ENCODE measurements at places on chromosomes 11 and 22.

- DNase-seq, result no peak
Observed at GRCh38 chr11:128891913-128892398, 800 bp downstream of the KCNJ5 start.

DNA sequence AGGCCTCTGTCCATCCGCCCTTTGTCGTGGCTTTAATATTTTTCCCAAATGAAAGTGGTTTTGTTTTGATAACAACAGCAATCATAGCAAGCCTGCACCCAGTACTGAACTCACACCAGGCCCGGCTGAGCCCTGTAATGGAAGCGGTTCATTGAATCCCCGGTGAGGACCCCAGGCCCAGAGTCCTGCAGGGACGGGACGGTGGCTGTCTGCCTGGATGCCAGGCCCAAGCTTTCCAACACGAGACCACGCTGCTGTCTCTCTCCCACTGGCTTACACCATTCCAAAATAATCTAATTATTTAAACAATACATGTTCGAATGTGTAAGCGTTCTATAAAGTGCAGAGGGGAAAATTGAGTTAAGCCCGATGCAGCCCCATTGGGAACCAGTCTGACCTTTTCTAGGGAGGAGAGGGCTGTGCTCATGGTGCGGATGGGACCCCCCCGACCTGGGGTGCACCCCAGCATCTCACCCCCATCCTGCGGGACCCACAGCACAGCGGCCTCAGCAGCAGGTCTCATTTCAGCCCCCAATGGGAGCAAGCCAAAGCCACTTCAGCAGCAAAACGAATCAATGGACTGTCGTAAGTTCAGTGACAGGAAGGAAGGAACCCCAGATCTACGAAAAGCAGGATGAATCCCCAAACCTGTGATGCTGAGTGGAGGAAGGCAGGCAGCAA lies 1046.9 kb downstream of the BRD1 start:
- no peak for DNase-seq

DNA sequence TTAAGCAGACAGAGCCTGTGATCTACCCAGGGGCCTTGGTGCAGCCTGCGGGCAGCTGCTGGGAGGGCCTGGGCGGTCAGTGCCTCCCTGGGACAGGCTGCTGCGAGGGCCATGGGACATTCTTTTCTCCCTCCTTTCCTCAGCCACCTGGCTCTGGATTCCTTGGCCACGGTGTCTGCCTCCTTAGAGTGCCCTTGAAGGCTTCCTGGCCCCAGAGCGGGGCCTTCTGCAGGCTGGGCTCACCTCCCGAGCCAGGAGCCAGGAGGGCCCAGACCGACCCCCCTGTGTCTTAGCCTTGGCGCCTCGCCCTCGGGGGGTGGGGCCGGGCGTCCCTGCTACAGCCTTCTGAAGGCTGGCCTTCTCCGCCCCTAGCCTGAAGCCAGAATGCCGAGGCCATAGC lies 231.2 kb downstream of the TBC1D22A start:
- DNase-seq, result no peak

DNA sequence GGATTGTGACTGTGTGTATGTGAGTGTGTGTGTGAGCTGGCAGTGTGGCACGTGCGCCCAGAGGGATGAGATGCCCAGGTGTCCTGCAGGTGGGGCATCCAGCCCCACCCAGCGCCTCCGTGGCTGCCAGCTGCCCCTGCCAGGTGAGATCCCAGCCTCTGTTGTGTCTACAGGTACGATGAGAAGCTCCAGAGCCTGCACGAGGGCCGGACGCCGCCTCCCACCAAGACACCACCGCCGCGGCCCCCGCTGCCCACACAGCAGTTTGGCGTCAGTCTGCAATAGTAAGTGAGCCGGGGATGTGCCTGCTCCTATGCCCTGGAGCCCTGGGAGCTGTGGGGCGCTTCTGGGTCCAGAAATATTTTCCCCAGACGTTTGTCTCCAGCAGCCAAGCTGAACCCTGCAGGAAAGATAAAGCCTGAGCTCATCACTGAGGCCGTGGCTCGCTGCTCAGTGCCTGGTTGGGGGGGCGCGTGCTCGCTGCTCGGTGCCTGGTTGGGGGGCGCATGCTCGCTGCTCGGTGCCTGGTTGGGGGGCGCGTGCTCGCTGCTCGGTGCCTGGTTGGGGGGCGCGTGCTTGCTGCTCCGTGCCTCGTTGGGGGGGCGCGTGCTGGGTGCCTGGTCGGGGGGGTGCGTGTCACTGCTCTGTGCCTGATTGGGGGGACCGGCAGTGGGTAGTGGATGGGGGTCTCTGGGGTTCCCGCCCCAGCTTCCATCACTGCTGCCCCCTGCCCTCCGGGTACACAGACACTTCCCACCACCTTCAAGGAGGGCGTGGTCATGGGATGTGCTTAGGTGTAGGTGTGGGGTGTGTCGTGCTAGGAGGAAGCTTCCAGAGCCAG lies 73.2 kb downstream of the ARHGAP8 start:
- no peak for DNase-seq

- no peak for DNase-seq
Observed at GRCh38 chr11:68872216-68873003, 30.7 kb upstream of the CPT1A start.

- DNase-seq, result no peak
Observed at GRCh38 chr22:49620003-49620556, 207.6 kb downstream of the BRD1 start.

GRCh38 chr11:104152941-104153505 lies 10.9 kb downstream of the PDGFD start:
- no peak for DNase-seq

- DNase-seq, result no peak
Observed at GRCh38 chr22:45754822-45755221, 83.2 kb downstream of the ATXN10 start.

DNA sequence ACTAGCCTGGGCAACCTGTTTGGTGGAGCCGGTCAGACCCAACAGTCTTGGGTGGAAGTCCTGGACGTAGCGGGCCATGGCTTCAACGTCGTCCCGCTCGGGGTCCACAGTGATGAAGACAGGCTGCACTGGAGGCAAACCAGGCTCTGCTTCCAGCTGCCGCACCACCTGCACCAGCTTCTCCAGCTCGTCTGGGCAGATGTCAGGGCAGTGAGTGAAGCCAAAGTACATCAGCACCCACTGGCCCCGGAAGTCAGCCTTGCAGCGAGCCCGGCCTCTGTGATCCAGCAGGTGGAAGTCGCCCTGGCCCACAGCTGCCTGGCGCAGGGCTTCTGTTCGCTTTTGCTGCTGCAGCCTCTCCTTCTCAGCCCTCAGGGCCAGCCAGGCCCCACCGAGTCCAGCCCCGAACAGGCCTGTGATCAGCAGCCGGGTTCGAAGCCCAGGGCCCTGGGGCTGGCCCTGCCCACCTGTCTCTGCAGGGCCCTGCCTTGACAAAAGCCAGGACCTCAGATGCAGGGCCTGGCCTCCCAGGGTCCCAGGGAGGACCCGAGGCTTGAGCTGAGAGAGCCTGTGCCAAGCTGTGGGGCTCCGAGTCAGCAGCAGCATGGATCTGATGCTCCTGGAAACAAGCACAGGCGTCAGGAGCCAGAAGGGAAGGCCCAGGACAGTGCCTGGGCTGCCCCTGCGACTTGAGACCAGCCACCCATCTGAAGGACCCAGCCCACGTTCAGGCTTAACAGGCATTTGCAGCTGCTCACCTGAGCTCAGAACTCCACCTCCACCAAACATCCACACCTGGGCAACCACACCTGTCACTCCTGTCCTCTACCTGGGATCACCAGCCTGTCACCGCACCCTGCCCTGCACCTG lies 1.4 kb downstream of the SCO2 start:
- no peak for DNase-seq

DNA sequence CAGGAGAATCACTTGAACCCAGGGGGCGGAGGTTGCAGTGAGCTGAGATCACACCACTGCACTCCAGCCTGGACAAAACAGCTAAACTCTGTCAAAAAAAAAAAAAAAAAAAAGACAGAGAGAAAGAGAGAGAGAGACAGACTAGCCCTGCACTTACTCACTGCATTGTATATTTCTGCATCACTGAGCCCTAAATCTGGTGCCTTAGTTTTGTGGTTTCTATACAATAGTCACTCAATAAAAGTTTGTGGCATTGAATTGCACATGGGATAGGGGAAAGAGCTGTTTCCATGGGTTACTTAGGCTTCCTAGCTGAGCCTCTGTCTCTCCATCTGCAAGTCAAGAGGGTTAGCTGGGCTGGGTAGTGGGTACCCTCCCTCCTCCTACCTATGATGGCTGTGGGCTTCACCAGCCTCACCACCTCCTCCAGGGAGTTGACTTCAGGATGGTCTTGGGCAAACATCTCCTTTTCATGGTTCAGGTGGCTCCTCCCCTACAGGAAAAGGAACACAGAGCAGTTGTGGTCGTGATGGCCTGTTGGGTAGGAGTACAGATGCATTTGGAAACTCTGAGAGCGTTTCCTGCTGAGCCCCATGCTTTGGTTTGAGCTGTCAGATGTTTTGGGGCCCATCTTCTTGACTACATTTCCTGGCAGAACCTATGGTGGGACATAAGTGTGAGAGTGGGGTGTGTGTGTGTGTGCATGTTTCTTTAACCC lies 73.2 kb downstream of the CCDC81 start:
- DNase-seq, result no peak

DNA sequence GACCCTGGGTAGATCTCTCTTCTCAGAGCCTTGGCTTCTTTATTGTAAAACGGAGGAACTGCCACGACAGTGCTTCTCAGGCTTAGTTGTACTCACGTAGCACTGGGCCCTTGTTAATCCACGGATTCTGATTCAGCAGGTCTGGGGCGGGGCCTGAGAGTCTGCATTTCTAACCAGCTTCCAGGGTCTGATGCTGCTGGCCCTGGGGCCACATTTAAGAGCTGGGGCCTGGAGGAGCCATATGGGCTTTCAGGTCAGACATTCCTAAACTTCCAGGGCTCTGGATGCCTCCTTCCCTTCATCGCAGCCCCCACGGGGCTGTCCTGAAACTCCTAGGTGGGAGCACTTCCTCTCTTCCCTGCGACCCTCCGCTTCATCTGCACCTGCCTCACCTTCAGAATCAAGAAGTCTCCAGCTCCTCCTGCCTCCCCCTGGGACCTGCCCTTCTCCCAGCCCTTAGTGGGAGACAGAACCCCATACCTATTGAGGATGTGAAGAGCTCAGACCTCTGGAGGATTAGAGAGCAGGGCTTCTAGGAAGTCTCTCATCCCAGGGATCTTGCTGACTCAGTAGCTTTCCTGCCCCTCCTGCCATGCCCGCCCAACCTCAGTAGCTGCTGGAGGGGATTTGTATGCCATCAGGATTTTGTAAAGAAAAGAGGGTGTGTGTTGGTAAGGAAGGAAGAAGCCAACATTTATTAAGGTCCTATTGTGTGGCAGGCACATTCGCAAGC lies 92.5 kb downstream of the LRRC32 start:
- DNase-seq, result no peak

- DNase-seq, result no peak
Observed at GRCh38 chr11:134372961-134373360, 39.1 kb downstream of the B3GAT1 start.

DNA sequence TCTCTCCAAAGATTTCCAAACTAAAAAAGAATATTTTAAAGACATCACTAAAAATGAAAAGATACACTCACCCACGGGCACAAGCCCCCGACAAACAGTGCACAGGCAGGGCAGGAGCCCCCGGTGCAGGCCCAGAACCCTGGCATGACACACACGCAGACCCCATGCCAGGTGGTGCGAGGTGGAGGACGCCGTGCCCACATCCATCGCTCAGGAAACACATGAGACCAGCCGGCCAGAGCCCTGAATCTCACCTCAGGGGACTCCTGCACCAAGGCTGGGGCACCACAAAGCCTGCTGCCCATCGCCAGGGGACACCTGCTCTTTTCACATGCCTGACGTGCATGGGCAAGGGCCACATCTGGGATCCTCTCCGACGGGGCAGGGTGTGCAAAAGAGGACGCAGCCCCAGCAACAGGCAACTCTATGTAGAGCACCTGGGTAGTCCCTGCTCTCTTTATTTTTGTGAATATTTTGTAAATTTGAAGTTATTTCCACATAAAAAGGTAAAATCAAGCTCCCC lies 13.4 kb downstream of the BRD1 start:
- DNase-seq, result no peak

DNA sequence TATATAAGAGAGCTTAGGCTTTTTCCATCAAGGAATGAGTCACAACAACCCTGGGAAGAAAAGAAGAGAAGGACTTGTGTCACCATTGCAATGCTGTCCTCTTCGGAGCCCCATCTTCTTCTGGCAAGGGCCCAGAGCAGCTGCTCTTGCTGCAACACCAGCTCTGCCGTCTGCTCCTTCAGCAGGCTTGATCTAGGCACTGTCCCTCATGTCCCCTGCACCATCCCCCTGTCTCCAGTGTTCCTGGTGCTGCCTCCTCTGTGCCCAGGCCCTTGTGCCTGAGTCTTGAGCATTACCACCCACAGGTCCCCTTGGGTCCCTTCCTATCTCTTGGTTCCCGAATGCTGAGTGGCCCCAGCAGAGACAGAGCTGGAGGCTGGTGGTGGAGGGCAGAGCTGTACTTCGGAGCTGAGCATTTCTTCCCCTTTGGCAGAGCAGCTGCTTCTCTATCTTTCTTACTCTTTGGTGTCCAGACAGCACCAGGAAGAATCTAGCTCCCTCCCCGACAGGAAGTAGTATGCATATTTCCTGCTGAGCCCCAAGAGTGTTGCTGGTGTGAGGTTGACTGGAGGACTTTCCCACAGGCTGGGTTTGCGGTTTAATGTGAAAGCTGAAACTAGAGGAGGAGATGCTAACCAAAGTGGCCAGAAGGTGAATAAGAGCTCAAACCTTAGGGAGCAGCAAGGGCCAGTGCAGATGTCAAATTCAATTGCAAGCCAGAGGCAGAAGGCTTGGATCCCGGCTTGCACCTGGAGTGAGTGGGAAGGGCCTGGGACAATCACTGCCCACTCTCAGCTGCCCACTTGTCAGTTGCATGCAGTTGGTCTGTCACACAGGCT lies 27.8 kb downstream of the WEE1 start:
- no peak for DNase-seq

GRCh38 chr22:36580846-36581245 lies 51.9 kb upstream of the EIF3D start:
- DNase-seq, result no peak

DNA sequence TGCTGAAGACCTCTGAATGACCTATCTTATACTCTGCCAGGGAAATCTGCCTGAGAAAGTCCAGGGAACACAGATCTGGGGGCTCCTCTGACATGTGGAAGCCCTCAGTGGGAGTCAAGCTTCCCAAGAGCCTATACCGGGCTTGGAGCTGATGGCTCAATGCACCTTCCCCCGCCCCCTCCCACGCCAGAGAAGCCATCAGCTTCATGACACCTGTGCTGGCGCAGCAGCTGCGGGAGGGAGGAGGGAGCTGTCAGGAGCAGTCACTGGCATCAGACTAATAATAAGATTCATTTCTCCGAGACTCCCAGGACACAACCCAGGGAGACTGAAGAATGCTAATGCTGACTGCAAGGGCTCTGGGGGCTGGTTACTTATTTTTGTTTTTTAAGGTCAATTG lies 47.8 kb downstream of the SPATA19 start:
- no peak for DNase-seq

- no peak for DNase-seq
Observed at GRCh38 chr22:30181459-30182349, 64.9 kb downstream of the LIF start.

DNA sequence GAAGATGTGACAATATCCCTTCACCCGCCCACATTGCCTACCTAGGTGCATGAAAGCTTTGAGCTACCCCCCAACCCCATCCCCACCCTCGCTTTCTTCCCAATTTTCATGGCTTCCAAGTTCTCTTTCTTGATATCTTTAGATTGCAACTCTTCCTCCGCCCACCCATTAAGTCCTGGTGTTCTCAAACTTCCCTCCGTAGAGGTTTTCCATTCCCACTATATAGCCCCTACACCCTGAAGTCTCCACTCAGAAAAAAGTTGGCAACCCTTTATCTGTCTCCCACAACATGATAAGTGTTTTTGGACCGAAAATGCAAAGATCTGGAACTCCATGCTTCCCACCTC lies 572 bp downstream of the ZNF70 start:
- DNase-seq, result no peak

GRCh38 chr11:47969401-47969800 lies 11.0 kb upstream of the PTPRJ start:
- no peak for DNase-seq
